Adipocyte (in vitro differentiated cells): ENCODE measurements at places on chromosomes 16 and 17.

DNA sequence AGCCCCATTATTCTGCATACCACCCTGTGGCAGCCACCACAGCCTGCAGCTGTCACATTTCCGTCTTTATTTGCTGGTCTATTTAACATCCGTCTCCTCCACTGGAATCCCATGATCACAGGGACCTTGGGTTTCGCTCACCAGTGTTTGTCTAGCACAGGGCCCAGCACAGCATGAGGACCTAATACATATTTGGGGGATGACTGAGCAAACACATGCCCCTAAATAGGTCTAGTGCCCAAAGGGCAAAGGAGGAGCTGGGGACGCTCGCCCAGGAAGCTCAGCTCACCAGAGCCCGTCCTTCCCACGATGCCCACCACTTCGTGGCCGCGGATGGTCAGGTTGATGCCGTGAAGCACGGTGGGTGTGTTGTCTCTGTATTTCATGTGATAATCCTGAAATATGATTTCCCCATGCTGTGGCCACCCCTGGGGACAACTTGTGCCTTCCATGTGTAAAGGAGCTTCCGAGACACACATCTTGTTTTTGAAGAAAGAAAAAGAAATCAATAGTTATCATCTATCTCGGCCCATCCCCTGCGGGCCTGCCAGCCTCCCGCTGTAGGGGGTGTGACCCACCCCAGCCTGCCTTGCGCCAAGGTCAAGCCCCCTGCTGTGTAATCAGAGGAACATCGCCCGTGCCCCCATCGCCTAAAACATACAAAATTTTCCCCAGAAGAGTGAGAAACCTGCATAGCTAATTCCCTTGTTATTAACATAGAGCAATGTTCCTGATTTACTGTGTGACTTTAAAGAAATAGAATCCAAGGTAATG, 21.0 kb upstream of the ABCC12 start:
- no peak for DNase-seq

DNA sequence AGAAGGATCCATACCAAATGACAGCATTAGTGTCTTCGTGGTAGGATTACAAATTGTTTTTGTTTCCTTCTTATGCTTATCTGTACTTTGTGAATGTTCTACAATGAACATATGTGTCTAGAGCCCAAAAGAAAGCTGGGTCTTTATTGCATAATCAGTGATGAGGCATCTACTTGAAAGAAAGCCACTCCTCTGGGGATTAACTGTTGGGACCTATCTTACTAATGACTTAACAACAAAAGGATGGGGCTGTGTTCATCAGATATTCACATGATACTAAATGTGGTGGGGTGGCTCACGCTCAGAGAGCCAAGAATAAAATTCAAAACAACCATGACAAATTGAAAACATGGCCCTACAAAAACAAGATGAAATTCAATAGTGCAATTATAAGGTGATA, 160.2 kb downstream of the RGS9 start:
- peak; percentile 62 for DNase-seq

DNA sequence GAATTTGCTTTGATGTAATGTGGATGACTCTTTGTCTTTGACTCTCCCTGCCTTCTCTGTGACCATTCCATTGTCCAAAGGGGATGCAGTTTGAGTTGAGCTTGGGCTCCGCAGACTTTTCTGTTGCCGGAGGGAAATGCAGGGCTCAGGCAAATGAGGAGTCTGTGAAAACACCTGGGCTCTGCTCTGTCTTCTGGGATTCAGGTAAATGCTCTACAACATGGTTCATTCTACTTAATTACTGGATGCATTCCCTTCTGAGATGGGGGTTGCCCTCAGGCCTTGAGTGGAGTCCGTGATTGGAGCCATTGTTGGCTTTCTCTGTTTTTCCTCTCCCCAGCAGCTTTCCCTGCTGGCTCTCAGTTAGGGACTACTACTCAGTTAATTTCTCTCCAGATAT, 26.4 kb upstream of the SPNS2 start:
- DNase-seq = no peak

DNA sequence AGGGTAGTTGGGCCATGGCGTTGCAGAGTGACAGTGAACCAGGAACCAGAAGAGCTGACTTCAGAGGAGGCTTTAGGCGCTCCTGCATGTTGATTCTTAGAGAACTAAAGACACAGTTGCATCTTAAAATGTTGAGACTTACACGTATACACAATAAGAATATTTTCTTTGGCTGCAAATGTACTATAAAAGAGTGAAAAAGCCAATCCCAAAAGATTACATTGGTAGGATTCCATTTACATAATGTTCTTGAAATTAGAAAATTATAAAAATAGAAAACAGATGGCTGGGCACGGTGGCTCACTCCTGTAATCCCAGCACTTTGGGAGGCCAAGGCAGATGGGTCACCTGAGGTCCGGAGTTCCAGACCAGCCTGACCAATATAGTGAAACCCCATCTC, 738.8 kb downstream of the WWOX start:
- no peak for DNase-seq

DNA sequence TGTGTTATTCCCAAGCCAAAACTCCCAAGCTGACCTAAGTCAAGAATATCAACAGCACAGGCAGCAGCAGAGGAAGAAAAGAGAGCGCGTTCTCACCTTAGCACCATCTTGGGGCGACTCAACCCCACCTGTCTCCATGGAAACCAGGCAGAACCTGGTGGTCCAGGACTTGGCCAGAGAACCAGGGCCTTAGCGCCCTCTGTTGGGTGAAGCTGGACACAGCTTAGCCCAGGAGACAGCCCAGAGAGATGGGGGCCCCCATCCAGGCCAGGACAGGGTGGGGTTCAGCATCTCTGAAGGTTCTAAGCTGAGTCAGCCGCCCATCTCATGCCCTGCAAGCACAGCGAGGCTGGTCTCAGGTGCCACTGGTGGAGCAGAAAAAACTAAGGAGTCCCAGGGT, 60.1 kb upstream of the TMEM132E start:
- DNase-seq = no peak

DNA sequence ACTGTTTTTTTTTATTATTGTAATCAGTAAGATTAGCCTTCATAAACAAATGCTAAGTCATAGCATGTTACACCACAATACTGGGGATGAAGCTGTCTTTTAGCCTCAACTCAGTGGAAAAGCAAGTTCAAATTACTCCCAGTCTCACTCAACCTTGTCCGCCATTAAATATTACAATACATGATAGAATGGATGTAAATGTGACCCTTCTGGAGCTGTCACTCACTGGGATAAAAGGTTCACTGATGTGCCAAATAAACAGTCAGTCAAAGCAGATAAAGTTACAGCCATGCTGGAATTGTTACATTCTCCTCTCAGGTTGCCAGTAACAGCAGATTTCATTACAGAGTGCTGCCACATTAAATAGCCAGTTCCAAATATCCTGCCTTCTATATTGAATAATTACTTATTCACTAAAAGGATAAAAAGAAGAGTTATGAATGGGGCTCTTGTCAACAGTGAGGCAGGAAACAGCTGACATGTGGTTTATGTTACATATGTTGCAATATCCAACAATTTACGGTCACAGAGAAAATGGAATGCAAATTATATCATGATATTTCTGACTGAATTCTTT, 53.4 kb downstream of the BRIP1 start:
- DNase-seq = peak; percentile 88

- DNase-seq = no peak
These were observed 76.2 kb downstream of the RBFOX1 start for GRCh38 chr16:7408700-7409365.

GRCh38 chr17:37322826-37323561, 52.8 kb upstream of the C17orf78 start:
- DNase-seq = no peak

DNA sequence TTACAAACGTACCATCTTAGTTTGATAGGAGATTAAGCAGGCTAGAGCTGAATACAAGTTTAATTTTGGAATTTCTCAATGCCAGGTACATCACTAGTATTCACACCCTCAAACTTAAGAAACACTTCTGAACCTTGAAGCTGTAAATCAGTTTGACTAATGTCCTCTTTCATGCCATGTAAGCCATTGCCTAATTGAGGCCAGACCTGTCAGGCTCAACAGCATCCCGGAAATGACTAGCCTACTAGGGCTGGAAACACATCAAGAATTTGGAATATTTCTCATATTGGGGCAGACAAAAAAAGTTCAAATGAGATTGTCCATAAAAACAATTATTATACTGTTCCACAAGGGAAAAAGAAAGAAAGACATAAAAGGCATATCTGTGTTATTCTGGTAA, 1.7 kb downstream of the USP32 start:
- peak; percentile 82 for DNase-seq

DNA sequence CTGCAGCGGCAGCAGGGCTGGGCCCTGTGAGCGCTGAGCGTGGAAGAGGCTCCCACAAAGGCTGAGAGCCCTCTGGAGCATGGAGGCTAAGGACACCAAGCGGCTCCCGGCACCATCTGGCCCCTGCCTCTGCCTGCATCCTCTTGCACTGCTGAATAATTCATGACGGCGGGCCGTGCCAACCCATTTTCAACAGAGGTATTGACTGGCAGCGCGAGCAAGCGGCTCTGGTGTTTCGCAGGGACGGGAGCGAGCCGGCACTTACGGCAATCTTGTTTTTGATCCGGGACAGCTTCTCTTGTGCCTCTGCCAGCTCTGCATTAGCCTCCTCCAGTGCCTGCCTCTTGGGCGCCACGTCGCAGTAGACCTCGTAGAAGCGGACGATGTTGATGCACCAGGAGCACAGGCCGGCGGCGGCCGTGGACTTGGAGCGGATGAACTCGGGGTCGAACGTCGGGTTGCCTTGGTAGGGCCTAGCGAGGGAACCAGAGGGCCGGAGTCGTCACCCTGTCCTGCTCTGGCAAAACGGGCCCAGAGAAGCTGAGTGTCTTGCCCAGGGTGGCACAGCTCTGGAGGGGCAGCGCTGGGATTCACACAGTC, 80.4 kb downstream of the PGS1 start:
- no peak for DNase-seq

GRCh38 chr17:17924857-17925250, 47.3 kb downstream of the TOM1L2 start:
- no peak for DNase-seq

GRCh38 chr17:78197147-78197832, 10.1 kb downstream of the AFMID start:
- DNase-seq = no peak

- no peak for DNase-seq
These were observed 656.6 kb upstream of the SOX9 start for GRCh38 chr17:71464241-71464640.

- DNase-seq = no peak
These were observed 423.1 kb upstream of the DYNLRB2 start for GRCh38 chr16:80117556-80118130.

- DNase-seq = no peak
These were observed 54.5 kb downstream of the NKD1 start for GRCh38 chr16:50602531-50603205.
